ENCODE measurements at places on chromosomes 6 and 20.

DNA sequence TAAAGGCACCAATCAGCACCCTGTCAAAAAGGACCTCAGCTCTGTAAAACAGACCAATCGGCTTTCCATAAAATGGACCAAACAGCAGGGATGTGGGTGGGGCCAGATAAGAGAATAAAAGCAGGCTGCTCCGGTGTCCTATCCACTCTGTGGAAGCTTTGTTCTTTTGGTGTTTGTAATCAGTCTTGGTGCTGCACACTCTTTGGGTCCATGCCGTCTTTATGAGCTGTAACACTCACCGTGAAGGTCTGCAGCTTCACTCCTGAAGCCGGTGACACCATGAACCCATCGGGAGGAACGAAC is 7.3 kb upstream of the PXDC1 start:
- no peak for DNase-seq

- no peak for DNase-seq
Measured at GRCh38 chr6:9335431-9335830, 900.1 kb upstream of the SLC35B3 start.

DNA sequence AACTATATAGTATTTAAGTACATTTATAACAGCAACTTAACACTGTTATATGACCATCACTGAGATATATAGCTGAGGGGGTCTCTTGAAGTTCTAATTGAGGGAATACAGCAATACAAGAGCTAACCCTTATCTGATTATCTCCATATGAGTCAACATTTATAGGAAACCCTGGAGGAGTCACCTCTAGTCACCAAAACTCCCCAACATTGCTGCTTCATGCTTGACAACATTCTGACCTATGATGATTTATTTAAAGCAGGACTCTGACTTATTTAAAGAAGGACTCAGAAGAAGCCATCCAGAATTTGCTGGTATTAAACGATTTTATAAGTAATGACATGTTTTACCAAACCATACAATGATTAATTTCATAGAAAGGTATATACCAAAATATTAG is 182.6 kb upstream of the NOX3 start:
- DNase-seq, result no peak

GRCh38 chr20:56715309-56715708 is 86.2 kb downstream of the TFAP2C start:
- no peak for DNase-seq

DNA sequence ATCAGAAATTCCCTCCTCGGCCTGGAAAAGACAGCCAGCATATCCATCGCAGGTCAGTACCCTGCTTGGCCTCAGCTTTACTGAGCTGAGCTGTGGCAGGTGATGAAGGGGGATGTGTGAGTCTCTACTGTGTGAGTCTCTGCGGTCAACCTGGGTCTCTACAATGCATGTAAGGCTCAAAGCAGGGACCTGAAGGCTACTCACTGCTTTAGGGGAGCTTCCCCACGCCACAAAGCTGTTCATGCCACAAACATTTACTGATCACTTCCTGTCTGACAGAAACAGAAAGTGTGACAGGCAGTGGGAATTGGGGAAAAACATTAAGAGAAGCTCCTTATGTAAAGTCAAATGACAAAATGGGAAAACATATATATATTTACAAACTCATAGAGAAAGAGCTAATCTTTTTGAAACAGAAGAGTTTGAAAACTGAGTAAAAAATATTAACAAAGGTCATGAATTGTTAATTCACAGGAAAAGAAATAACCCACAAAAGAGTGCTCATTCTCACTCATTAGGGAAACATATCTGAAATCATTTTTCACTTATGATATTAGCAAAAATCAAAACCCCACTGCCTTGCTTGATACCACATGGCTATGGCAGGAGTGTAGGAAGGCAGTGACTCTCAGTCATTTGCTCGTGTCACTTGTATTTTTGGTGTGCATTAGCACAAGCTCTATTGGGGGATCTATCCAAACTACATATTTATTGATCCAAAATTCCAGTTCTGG is 5.8 kb downstream of the BTN3A3 start:
- peak; percentile 31 for DNase-seq

DNA sequence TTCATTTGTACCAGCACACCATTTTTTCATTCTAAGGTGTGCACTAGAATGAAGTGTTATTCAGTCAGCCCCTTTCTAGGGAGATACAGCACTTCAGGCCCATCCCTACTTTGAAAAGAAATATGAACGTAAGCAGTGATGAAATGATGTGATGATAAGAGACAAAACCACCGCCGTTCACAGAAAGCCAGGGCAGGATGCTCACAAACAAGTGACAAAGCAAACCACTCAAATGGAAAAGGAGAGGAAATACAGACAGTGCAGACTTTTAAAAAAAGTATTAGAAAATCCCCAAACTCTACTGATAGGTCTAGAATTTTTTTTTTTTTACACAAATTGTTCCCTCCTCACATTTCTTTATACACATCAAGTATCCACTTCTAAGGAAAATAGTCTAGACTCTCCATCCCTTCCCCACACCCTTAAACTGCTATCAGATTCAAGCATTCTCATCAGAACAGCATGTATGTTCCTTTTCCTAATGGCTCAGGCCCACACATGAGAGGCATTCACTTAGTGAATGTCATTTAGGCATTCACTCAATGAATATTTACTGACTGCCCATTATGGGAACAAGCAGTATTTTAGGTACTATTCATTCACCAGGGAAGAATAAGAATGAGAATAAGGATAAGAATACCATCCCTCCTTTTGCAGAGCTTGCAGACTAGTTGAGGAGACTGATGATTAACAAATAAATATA is 243.5 kb downstream of the GMPR start:
- DNase-seq, result peak; percentile 92

GRCh38 chr20:23287354-23288190 is 63.0 kb upstream of the NXT1 start:
- DNase-seq, result no peak

DNA sequence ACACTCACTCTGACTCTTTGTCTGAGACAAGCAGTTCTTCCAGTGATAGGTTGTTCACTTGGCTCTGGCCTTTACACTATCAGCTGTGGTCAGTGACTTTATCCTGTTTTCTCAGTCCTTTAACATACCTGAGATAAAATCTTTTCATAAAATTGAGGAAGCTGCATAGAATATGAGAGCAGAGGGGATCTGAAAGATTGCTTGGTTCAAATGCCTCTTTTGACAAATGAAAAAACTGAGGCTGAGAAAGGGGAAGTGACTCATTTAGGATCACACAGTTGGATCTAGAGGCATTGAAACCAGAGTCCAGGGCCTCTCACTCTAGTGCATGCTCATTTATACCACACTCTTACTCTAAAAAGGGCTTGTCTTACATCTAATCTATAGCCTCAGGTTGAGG is 277.0 kb upstream of the TBX18 start:
- no peak for DNase-seq

DNA sequence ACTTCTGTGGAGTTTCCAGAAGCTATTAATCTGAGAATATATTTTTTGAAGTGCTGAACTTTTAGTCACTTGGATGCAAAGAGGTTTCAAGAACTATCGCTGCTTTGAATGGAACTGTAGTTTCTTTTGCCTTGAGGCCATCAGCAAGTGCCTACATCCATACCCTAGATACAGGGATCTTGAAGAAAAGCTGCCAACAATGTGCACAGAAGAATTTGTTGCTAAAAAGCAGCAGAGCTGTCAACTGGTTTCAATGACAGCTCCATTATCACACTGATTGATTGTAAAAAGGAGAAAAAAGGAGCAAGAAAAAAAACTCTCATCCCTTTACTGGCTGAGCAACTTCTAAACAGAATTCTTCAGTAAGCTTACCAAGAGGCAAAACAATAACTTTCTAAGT is 251.0 kb upstream of the NRSN1 start:
- no peak for DNase-seq

DNA sequence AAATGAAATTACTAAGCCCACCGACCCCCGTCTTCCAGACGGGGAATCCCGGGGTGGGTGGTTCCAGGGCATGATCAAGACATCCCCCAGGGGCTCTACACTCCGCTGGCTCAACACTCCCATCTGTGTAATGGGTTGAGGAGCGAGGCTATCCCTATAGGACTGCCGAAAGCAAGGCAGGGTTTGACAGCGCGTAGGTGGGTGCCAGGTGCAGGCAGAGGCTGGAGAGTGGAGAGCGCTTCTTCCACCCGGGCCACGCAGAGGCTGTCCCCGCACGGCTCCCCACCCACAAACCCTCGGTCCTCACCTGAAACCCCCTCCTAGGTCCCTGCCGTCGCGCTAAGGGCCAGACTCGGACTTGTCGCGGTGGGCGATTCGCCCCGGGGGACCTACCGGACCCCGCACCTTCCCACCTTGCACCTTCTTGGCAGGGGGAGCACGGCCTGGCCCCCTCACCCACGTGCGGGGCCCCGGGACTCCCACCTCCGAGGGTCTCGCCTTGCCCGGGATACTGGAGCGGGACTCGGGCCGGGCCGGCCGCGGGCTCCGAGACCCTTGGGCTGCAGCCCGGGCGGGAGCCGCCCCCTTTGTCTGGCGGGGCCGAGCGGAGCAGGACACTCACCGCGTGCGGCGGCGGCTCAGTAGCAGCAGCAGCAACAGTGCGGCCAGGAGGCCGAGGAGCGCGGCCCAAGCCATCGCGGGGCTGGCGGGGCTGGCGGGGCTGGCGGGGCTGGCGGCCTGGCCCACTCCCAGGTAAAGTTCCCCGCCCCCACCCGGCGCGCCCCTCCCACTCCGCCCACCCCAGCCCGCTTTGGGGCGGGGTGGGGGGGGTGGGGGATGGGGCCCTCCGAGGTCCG is at the start of gene PTGIS:
Gene PTGIS, minus strand, starts transcription at position 717 of the 857 bp plus-strand sequence. Its CDS starts 21 bp downstream, at position 696.
- DNase-seq, result no peak

DNA sequence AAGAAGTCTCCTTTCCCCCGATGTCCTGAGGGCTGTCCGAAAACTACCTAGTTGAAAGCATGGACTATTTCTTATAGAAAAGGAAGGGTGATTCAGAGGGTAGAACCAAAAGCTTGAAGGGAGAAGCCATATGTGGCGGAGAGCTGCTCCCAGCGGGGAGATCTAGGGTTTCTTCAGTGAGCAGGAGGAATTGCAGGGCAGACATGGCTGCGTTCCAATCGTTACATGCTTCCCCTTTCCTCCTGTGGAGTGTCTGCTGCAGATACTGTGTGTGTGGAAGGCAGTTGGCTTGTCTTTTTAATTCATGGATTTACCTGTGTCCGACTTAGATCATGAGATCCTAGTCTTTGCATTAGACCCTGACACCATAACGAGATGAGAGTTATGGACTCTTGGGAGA is 799.5 kb downstream of the QKI start:
- DNase-seq, result no peak

GRCh38 chr6:149289192-149289781 is 28.2 kb upstream of the TAB2 start:
- DNase-seq, result no peak

GRCh38 chr6:112305795-112306564 is 41.1 kb upstream of the RFPL4B start:
- DNase-seq, result no peak

DNA sequence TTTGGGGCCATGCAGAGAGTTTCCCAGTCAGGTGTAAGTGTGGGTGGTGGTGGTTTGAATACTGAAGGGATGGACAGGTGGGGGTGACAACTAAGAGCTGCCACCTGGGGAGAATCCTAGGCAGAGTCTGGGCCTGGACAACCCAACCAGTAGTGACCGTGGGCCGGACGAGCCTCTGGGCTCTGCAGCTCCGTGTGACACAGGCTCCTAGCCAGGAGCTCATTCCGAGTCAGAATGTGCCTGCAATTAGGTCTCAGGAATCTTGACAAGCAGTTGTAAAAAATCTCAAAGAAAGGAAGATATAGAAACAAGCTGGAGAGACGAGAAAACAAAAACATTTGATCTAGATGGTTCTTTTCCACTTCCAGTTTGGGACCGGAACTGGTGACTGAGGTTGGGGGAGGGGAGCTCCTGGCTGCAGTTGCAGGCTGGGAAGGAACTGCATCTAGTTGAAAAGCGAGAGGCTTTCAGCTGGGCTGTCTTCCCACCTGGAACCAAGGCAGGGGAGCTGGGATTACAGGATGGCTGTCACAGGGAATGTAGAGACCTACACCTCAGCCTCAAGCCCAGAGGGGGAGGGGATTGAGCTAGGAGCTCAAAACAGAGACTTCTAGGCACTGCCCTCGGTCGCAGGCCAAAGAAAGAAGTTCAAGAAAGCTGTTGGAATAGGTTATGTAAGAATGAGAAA is 156.9 kb downstream of the PAX1 start:
- no peak for DNase-seq

GRCh38 chr6:45791211-45792168 is 224.2 kb downstream of the CLIC5 start:
- DNase-seq, result no peak

DNA sequence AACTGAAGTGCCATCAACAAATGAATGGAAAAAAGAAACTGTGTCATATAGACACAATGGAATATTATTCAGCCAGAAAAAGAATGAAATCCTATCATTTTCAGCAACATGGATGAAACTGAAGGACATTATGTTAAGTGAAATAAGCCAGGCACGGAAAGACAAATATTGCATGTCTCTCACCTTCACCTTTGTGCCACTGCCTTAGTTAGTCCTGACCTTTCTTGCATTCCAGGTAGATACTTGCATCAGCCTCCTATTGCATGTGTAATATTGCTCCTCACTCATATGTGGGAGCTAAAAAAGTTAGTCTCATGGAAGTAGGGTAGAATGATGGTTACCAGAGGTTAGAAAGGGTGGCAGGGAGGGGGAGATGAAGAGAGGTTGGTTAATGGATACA is 14.9 kb downstream of the NOTCH4 start:
- no peak for DNase-seq

DNA sequence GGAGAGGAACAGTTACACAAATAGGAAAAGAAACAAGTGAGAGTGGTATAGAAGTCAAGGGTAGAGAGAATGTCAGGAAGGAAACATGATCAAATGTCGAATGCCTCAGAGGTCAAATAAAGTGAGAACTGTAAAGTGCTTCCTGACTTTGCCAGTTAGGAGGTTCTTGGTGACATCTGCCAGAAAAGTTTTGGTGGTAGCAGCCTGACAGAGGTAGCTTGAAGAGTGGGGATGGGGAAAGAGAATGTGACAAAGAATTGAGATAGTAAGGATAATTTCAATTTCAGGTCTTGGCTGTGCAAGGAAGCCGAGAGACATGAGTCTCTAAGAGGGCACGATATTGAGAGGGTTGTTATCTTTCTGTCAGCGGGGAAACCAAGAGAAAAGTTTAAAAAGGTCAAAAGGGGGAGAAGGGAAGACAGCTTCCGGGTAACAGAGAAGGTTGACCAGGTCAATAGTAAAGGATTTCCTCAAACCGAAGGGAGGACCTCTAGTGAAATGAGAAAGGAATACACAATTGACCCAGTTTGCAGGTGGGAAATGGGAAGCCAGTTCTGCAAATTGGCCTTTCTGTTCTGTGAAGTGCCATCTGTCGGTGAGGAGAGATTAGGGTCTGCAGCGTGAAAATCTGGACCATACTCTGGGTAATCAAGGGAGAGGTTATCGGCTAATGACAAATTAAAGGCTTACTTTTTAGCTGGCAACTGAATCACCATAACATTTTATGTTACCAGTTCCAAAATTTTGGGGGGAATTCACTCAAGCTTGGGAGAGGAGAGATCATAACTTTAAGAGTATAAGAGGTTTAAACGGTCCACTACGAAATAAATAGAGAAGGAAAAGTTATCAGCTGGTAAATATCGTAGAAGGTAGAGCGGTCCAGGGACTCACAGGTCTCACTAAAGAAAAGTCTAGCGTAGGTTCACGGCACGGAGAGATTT is 973 bp upstream of the BRD2 start:
- DNase-seq, result peak; percentile 32

GRCh38 chr6:22954749-22955385 is 385.5 kb downstream of the HDGFL1 start:
- no peak for DNase-seq
